Endodermal cell (in vitro differentiated cells): ENCODE measurements at places on chromosomes 11 and 22. TPM values are rescaled to one million over a fixed set of nuclear protein-coding genes. Genes with fewer than 3 reads are reported as not detected.

- H3K27me3 ChIP-seq: no peaks in the 10 kb centered on the region
- no peaks in the 10 kb centered on the region for H3K4me1 ChIP-seq
- DNase-seq: no peak
- no peaks in the 10 kb centered on the region for H3K36me3 ChIP-seq
- no peak overlapping the region for H3K4me3 ChIP-seq
- no peak overlapping the region for H3K27ac ChIP-seq
Measured at GRCh38 chr11:121412711-121413415, 39.3 kb upstream of the SORL1 start.

DNA sequence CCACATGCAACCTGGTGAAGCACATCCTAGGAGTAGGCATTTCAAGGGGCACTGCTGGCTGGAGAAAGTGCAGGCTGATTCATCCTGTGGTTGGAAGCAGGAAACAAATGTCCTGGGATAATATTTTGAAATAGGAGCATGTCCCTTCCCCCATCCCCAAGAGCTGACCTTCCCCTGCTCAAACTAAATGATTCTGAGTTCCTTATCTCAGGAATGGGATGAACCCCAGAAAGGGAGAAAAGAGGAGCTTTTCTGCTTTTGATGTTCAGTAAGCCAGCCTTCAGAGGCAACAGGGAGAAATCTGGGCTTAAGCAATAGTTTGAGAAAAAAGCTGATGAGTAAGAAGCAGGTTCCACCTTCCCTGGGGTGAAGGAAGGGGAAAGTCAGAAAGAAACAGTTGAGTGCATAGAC, 19.5 kb upstream of the SPON1 start:
- no peaks in the 10 kb centered on the region for H3K27me3 ChIP-seq
- H3K27ac ChIP-seq: no peak overlapping the region
- no peaks in the 10 kb centered on the region for H3K4me1 ChIP-seq
- H3K36me3 ChIP-seq: no peaks in the 10 kb centered on the region

DNA sequence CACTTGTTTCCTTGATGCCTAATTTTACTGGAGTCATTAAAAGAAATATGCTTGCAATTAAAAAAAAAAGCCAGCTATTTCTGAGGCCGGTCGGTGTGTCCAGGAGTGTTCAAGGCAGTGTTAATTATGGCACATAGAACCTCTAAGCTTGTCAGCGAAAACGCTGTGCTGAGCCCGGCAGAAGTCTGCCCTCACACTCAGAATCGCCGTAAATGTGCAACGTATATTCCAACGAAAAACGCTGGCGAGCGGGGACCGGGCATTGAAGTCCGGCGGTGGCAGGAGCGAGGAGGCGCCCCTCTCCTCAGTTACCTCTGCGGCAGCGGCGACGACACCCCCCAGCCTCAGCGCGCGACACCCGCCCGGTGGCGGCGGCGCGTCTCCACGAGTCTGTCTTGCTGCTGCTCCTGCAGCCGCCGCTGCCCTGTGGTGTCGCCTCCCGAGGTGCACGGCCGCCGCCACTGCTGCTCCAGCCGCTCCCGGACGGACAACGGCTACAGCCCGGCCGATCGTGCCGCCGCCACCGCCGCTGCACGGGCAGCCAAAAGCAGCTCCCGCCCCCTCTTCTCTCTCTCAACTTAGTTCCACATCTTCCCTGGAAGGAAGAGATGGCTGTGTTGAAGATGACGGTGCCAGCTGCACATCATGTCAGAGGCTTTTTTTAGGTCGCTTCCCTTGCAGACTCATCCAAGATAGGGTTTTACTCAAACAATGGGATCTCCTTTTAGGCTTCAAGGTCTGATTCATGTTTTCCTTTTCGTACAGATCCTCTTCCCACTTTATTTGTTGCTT, 56.0 kb downstream of the JAM3 start:
- no peaks in the 10 kb centered on the region for H3K27me3 ChIP-seq
- DNase-seq: peak; percentile 89
- H3K4me3 ChIP-seq: peak overlapping the region; percentile 67
- H3K36me3 ChIP-seq: no peaks in the 10 kb centered on the region

DNA sequence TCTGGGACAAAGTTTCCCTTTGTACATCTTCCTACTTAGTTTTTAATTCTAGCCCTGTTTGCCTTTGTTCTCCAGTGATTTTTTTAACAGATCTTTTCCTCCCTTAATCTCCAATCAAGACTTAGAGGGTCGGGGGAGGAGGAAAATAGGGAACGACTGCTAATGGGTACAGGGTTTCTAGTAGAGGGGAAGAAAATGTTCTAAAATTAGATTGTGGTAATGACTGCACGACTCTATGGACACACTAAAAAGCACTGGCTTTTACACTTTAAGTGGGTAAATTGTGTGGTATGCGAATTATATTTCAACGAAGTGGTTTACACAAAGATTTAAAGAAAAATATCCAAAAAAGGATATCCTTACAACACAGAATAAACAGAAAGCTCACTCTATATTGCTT, 110.0 kb upstream of the SPON1 start:
- no peak overlapping the region for H3K4me3 ChIP-seq
- H3K27me3 ChIP-seq: no peaks in the 10 kb centered on the region
- no peaks in the 10 kb centered on the region for H3K36me3 ChIP-seq
- no peak for DNase-seq

Gene CLDN5
- total RNA-seq: 0.65 to 0.84 TPM (median 0.66 TPM) in 3 replicates

Gene PRAME
- 0.35 to 0.44 TPM in 2 of 3 replicates, not detected in the other for total RNA-seq
